ENCODE measurements at places on chromosomes 4 and X.
A peak's percentile ranks its signal among the peaks of the same experiment; 100 is the strongest.

GRCh38 chr4:74671080-74671698, 123.1 kb downstream of the BTC start:
- H3K36me3 ChIP-seq = no peaks in the 10 kb centered on the region
- H3K4me3 ChIP-seq = no peak overlapping the region
- H3K27me3 ChIP-seq = no peaks in the 10 kb centered on the region
- H3K4me1 ChIP-seq = no peaks in the 10 kb centered on the region

DNA sequence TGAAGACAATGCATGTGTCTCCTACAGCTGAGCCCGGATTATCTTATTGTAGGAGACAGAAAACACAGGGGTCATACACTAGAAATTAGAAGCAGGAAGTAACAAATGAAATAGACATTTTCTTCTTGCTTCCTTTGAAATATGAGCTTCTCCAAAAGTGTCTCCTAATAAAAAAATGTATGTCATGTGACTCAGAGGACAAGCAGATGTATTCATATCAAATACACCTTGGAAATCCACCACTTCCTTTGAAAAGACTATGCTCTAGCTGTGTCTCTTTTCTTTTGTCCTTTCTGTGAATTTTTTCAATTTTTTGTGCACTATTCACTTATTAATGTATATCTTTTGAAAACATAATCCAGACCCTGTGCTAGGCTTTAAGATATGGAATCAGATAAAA, 1906.2 kb downstream of the C4orf33 start:
- H3K27ac ChIP-seq = no peak overlapping the region
- no peak for DNase-seq
- H3K36me3 ChIP-seq = peaks cover under 1% of the 10 kb centered on the region
- no peaks in the 10 kb centered on the region for H3K4me1 ChIP-seq
- no peak overlapping the region for H3K4me3 ChIP-seq
- no peaks in the 10 kb centered on the region for H3K27me3 ChIP-seq

GRCh38 chr4:66741081-66741480, 804.2 kb downstream of the CENPC start:
- H3K27ac ChIP-seq = no peak overlapping the region
- no peaks in the 10 kb centered on the region for H3K36me3 ChIP-seq
- H3K4me1 ChIP-seq = no peaks in the 10 kb centered on the region
- H3K27me3 ChIP-seq = no peaks in the 10 kb centered on the region
- DNase-seq = no peak

DNA sequence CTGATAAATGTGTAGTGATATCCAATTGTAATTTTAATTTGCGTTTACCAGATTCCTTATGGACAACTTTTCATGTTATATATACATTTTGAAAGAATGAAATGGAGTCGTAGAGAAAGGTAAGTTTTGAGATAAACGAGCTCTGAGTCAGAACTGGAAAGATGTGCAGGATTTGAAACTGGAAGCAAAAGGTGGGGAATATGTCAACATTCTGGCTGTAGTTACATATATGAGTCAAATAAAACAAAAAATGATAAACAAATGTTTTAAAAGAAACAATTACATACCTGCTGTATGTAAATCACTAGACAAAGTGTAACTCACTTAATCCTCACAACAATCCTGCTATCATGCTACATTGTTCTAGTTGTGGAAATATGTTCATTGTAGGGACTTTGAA, 84.0 kb downstream of the LPAR4 start:
- H3K27me3 ChIP-seq = no peaks in the 10 kb centered on the region
- no peak for DNase-seq
- H3K4me1 ChIP-seq = no peaks in the 10 kb centered on the region
- no peaks in the 10 kb centered on the region for H3K36me3 ChIP-seq
- no peak overlapping the region for H3K27ac ChIP-seq

DNA sequence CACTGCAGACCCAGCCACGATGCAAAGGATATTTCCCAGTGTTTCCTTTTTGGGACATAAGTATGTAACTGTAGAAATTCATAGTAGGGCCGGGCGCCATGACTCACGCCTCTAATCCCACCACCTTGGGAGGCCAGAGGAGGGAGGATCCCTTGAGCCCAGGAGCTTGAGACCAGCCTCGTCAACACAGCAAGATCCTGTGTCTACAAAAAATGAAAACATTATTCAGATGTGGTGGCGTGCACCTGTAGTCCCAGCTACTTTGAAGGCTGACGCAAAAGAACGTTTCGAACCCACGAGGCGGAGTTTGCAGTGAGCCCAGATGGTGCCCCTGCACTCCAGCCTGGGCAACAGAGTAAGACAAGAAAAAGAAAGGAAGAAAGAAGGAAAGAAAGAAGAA, 49.2 kb downstream of the CRLF2 start:
- no peaks in the 10 kb centered on the region for H3K4me1 ChIP-seq
- DNase-seq = no peak
- no peak overlapping the region for H3K27ac ChIP-seq
- H3K27me3 ChIP-seq = no peaks in the 10 kb centered on the region
- no peak overlapping the region for H3K4me3 ChIP-seq

DNA sequence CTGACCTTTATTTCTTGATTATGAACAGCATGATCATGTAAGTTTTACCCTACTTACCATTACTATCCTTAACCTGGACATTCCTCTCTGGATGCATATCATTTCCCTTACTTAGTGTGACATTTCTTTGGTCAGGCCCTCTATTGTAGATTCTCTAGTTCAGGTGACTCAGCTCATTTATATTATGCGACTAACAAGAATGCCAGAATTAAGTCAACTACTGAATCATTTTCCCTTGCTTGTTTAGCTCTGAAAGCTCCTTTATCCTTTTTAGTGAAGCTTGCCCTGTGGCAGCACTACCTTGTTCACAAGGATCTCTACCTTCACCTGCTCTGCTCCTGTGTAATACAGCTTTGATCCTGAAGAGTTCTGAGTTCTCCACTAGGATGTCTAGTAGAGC, 15.1 kb upstream of the UGT2B17 start:
- H3K27ac ChIP-seq = no peak overlapping the region
- H3K27me3 ChIP-seq = no peaks in the 10 kb centered on the region
- no peaks in the 10 kb centered on the region for H3K4me1 ChIP-seq
- H3K36me3 ChIP-seq = no peaks in the 10 kb centered on the region

- H3K4me1 ChIP-seq = peaks cover 11% of the 10 kb centered on the region
- H3K27ac ChIP-seq = no peak overlapping the region
- DNase-seq = no peak
- H3K27me3 ChIP-seq = no peaks in the 10 kb centered on the region
Measured at GRCh38 chr4:153483432-153484418, 17.6 kb downstream of the TMEM131L start.

DNA sequence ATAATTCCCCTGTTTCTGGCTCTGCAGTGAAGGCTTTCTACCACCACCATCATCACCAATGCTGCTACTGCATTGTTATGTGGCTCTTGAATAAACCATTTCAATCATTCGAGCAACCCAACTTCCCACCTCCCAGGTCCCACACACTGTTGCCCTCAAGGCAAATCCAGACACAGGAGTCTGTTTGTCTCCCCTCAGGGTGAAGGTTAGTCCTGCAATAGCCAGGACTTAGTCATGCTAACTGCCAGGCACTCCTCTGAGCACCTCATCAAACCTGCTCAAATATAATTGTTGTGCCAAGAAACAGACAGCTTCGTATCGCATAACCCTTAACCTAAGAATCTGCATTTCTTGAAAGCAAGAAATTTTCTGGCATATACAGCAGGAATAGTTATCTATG, 213.2 kb downstream of the KDR start:
- no peak overlapping the region for H3K4me3 ChIP-seq
- 0 out of 2 replicates have a peak, but pooled peaks cover 3% of the 10 kb centered on the region for H3K4me1 ChIP-seq
- no peaks in the 10 kb centered on the region for H3K36me3 ChIP-seq
- DNase-seq = no peak
- no peak overlapping the region for H3K27ac ChIP-seq
- no peaks in the 10 kb centered on the region for H3K27me3 ChIP-seq

- no peak for DNase-seq
- no peaks in the 10 kb centered on the region for H3K36me3 ChIP-seq
- no peak overlapping the region for H3K27ac ChIP-seq
- no peaks in the 10 kb centered on the region for H3K4me1 ChIP-seq
- H3K27me3 ChIP-seq = no peaks in the 10 kb centered on the region
Measured at GRCh38 chr4:127261476-127261875, 371.3 kb upstream of the INTU start.

DNA sequence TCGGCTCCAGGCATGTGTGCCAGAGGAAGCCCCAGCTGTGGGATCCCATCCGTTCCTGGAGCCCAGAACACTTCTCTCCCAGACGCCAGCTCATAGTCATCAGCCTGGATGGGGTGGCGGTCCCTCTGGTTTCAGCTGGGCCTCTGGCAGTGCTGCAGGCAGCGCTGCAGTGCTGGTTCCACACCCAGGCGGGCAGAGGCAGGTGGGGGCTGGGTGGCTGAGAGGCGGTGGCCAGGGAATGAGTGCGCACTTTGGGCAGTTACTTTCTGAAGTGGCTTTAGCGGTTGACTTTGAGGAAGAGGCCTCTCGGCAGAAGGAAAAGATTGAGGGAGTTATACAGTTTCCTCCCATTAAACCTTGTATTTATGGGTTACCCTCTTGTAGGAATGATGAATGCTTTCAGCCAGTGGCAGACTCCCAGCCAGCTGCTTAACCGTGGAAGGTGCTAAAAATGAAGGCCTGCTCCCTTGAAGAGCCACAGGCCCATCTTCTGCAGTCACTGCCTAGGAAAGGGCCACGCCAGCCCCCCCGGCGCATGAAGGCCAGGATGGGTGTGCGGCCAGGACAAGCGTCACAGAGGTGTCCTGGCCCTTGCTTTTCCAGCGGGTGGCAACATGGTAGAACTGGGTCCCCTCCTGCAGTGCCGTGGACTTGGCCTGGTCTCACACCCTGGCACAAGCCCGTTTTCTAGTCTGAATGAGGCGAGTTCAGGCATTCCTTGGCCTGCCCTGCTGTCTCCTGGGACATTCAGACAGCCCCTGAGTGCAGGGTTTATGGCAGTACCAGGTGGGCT, 9.9 kb downstream of the TADA2B start:
- H3K36me3 ChIP-seq = peaks cover 27% of the 10 kb centered on the region
- H3K4me3 ChIP-seq = no peak overlapping the region
- no peak for DNase-seq

DNA sequence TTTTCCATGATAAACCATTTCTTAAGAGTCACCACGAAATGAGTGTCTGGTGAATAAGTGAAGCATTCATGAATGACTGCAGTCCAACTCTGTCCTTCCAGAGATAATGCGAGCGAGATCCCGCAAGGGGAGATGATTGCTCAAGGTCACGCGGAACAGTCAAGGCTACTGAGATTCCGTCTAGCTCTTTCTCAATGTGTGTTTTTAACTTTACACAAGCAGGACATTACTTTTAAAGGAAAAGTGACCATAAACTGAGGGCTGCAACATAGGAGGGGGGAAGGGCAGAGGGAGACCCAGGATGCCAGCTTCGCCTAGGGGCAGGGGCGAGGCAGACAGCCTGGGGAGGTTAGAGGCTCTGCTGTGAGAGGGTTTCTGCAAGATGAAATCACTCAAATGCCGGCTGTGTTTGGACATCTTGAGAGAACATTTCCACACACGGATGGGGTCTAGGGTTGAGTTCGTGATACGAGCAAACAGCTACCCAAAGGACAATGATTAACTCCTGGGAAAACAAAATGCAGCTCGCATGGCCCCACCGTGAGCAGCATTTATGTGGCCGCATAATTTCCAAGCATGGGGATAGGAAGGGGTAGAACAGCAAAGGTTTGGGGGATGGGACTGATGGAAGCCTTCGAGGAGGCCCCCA, 23.8 kb upstream of the CCNQ start:
- H3K36me3 ChIP-seq = peaks cover 7% of the 10 kb centered on the region
- H3K27ac ChIP-seq = no peak overlapping the region
- no peaks in the 10 kb centered on the region for H3K27me3 ChIP-seq
- H3K4me3 ChIP-seq = no peak overlapping the region
- no peaks in the 10 kb centered on the region for H3K4me1 ChIP-seq

GRCh38 chrX:13165266-13166189, 121.1 kb upstream of the FAM9C start:
- no peak for DNase-seq
- H3K27me3 ChIP-seq = peaks cover 2% of the 10 kb centered on the region
- no peak overlapping the region for H3K4me3 ChIP-seq
- H3K27ac ChIP-seq = no peak overlapping the region
- H3K4me1 ChIP-seq = peaks cover 6% of the 10 kb centered on the region

DNA sequence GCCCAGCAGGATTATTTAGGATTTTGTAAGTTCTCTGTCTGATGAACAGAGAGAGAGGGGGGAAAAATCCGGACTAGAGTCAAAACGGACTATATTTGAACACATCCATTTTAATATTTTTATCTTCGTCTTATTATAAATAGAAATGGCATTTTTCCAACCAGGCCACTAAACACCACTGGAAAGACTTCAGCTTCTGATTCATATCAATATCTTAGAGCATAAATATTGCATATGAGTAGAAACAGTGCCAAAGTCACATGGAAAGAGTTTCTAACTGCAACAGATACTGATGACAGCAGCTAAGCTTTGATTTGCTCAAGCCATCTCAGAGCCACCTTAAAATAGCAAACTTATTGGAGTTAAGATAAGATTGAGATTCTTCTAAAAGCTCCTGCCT, 456 bp downstream of the PPARGC1A start:
- H3K27me3 ChIP-seq = no peaks in the 10 kb centered on the region
- peak overlapping the region; percentile 59 for H3K4me3 ChIP-seq
- H3K27ac ChIP-seq = no peak overlapping the region
- H3K4me1 ChIP-seq = peaks cover 14% of the 10 kb centered on the region
- H3K36me3 ChIP-seq = no peaks in the 10 kb centered on the region
- no peak for DNase-seq

- no peaks in the 10 kb centered on the region for H3K36me3 ChIP-seq
- H3K4me1 ChIP-seq = no peaks in the 10 kb centered on the region
- H3K4me3 ChIP-seq = no peak overlapping the region
Measured at GRCh38 chrX:71081330-71082123, 13.4 kb upstream of the SNX12 start.

DNA sequence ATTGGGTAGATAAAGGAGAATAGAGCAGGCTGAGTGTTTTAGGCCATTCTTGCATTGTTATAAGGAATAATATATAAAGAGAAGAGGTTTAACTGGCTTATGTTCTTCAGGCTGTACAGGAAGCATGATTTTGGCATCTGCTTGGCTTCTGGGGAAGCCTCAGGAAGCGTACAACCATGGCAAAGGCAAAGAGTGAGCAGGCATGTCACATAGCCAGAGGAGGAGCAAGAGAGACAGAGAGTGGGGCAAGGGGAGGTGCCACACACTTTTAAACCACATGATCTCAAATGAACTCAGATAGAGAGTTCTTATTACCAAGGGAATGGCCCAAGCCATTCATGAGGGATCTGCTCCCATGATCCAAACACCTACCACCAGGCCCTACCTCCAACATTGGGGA, 4.4 kb upstream of the METTL14 start:
- DNase-seq = peak; percentile 33
- no peak overlapping the region for H3K4me3 ChIP-seq
- H3K27me3 ChIP-seq = no peaks in the 10 kb centered on the region
- no peaks in the 10 kb centered on the region for H3K4me1 ChIP-seq

DNA sequence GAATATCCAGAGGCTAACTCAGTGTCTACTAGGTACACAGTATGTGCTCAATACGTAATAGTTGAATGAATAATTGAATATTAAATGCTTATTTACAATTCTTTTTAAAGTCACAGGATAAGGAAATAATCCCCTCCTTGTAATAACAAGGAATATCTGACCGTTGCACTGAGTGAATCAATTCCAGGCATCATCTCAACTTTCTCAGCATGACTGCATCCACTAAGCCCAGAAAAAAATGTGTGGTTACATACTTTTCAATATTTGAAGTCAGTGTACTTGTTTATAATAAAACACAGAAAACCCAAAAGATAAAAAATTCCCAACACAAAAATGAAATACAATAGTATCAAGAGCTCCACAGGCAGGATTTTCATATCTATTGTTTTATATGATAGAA, 105.4 kb downstream of the TMEM144 start:
- H3K27ac ChIP-seq = no peak overlapping the region
- H3K4me3 ChIP-seq = no peak overlapping the region
- no peaks in the 10 kb centered on the region for H3K27me3 ChIP-seq
- H3K36me3 ChIP-seq = no peaks in the 10 kb centered on the region
- no peaks in the 10 kb centered on the region for H3K4me1 ChIP-seq
- no peak for DNase-seq

All from H9 (cell line).